ENCODE measurements at places on chromosomes 11 and 22. TPM values are rescaled to one million over a fixed set of nuclear protein-coding genes. Genes with fewer than 3 reads are reported as not detected.

The ADAMTS15 gene
- total RNA-seq: 34.4 TPM

The STIM1 gene
- total RNA-seq: 17.0 TPM

The IL10RA gene
- 6.0 TPM for total RNA-seq

The SLC5A1 gene
- 223 TPM for total RNA-seq

The HTR3B gene
- not detected for total RNA-seq

The IL18BP gene
- 3.7 TPM for total RNA-seq

The MGAT3 gene
- 6.3 TPM for total RNA-seq

The ESRRA gene
- total RNA-seq: 256 TPM

The FAM227A gene
- total RNA-seq: 0.20 TPM

The OAF gene
- total RNA-seq: 27.9 TPM

The CCDC87 gene
- 0.25 TPM for total RNA-seq

Data from left ventricle myocardium superior (tissue), 1 donor.